ENCODE measurements at places on chromosomes 4 and X.

DNA sequence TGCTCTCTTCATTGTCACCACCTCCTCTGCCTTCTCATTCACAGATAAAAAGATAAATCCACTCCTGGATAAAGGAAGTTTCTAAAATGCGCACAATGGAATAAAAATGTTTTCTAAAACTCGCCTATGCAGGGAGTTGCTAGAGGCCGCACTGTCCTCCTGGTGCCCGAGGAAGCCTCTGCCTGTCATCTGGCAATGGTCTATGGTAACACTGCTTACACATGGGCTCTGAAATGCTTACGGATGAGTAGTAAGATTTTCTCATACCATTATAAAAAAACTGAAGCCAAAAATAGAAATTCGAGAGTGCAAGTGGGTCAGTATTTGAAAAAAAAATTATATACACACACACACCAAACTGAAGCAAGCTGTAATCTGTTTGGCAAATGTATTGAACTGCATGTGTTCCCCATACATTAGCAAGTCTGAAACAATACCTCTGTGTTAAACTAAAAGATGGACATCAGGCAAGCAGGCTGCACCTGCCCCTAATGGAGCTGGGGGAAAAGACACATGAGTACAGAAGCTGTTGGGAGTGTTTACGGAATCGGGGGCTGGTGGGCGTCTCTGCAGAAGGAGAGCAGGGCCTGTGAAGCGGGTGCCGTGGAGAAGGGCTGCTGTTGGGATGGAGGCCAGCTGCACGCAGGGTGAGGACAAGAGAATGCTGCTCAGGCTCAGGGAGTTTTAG is 103.3 kb upstream of the FAT1 start:
- DNase-seq, result no peak

DNA sequence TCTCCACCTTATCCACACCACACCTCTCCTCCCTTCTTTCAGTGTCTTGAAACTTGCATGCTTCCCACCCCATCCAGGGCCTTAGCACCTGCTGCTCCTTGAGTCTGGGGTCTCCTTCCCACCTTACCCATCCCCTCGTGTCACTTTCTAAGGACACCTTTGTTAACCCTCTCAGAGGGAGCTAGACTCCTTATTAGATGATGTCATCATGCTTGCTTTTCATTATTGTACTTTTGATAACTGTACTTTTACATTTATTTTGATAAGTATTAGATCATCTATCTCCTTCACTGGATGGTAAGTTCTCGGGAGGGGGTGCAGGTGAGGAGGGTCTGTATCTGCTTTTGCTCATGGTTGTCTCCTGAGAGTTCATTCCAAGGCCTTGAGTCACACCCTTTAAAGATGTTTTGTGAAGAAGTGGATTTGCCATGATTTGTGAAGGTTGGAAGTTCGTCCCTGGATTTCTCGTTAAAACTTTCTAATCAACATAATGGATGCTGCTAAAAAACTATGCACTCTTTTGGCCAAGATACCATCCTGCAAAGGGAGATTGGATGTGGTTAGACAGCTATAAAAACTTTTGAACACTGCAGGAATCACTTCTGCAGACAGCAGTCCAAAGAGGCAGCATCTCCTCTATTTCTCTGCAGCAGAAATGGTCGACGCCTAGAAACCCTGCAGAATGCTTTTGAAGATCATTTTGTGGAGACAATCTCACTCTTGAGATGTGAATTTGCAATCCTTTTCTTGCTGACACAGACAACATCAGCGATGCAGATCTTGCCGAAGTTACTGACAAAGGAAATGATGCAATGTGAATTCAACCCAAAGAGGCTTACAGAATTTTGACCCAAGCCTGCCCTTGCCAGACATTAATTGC is 69.6 kb downstream of the ENPP6 start:
- DNase-seq, result peak; percentile 13

- DNase-seq, result no peak
Observed at GRCh38 chr4:47661741-47662140, 176.1 kb downstream of the CORIN start.

- no peak for DNase-seq
Observed at GRCh38 chrX:79368441-79368840, 1.3 kb upstream of the ITM2A start.

DNA sequence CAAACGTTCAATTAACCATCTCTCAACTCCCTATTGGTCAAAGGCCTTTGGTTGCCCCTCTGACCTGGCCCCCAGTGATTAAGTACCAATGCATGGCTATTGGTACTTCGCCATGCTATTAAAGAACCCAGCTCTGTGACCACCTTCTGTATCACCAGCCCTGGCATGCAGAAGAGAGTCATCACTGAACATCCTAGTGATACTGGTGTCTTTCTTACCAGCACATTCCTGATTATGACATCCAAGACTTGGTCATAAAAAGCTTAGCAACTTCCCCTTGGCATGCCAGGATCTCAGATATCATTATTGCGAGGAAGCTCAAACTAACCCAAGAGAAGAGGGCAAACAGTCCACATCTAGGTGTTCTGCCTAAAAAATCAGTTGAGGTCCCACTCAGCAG is 122.3 kb upstream of the OTUD4 start:
- no peak for DNase-seq

GRCh38 chrX:13059637-13060499 is 15.4 kb upstream of the FAM9C start:
- no peak for DNase-seq

GRCh38 chr4:162475246-162475645 is 311.4 kb upstream of the FSTL5 start:
- no peak for DNase-seq

- peak; percentile 30 for DNase-seq
Observed at GRCh38 chr4:185255868-185256267, 46.5 kb downstream of the SNX25 start.

- no peak for DNase-seq
Observed at GRCh38 chr4:13920901-13921300, 293.4 kb upstream of the BOD1L1 start.

DNA sequence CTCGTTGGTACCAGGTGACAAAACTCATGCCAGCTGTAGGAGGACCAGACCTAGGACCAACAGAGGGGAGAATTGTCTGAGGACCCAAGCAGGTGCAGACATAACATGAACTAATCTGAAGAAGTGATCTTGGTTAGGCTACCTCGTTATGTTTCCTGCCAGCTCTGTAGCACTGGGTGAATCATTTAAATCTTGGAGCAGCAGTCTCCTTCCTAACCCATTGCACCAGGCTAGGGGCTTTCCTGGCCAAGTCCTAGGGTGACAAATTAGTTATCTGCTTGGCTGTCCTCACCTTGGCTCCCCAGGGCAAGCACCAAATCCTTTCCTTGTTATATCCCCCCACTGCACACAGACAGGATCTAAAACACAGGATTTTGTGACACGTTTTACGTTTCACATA is 87.8 kb downstream of the WWC2 start:
- DNase-seq, result no peak

DNA sequence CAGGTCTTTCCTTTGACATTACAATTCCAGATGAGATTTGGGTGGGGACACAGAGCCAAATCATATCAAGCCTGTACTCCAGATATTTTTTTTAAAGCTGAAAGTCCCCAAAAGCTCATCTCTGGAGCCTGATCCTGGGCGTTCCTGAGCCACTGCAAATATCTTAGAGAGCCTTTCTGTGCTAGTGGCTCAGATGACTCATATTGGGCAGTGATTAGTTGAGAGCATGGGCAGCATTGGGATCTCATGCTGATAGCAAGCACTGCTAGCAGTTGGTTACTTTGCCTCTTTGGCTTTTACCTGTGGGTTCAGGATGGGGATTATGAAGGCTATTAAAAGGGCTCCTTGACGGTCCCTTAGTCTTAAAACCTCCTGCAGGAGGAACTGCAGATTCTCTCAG is 51.4 kb upstream of the SCRG1 start:
- DNase-seq, result no peak

DNA sequence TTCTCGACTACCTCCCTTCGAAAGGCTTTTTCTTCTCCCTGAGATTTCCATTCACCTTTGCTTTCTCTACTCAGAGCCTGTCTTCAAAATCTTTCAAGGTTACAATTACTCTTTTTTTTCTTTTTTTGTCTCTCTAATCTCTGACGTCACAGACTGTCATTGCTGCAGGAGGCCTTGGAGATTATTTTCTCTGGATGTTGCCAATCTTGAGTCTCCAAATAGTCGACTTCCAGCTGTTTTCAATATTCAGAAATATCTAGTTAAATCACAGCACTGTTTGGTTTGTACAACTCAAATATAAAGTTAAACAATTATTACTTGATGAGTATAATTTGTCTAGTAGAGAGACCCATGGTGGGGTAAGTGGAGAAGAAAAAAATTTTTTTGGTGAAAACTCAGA is 359.0 kb upstream of the BOD1L1 start:
- DNase-seq, result no peak

DNA sequence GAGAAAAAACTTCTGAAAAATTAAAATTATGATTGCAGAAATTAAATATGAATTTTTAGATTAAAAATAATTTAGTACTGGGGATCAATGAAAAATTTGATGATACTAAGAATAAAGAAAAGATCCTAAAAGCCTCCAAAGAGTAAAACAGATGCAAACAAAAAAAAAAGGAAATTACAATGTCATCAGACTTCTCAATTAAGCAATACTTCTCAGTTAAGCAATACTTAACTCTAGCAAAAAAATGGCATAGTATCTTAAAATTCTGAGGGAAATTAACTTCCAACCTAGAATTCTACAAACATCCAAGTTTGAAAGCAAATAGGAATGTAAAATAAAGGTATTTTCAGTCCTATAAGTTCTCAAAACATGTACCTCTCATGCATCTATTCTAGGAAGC is 141.2 kb upstream of the INTU start:
- DNase-seq, result no peak

DNA sequence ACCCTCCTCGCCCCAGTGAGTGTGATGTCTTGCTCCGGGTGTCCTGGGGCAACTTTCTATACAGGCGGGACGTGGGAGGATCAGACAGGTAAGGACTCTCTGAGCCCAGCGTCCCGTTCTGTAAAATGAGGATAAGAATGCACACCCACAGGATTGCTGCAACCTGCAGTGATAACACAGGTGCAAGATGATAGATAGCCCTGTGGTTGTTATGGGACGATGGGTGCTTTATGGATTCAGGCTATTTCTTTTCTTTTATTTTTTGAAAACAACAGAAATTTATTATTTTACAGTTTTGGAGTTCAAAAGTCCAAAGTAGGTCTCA is 28.6 kb downstream of the BEX3 start:
- no peak for DNase-seq

DNA sequence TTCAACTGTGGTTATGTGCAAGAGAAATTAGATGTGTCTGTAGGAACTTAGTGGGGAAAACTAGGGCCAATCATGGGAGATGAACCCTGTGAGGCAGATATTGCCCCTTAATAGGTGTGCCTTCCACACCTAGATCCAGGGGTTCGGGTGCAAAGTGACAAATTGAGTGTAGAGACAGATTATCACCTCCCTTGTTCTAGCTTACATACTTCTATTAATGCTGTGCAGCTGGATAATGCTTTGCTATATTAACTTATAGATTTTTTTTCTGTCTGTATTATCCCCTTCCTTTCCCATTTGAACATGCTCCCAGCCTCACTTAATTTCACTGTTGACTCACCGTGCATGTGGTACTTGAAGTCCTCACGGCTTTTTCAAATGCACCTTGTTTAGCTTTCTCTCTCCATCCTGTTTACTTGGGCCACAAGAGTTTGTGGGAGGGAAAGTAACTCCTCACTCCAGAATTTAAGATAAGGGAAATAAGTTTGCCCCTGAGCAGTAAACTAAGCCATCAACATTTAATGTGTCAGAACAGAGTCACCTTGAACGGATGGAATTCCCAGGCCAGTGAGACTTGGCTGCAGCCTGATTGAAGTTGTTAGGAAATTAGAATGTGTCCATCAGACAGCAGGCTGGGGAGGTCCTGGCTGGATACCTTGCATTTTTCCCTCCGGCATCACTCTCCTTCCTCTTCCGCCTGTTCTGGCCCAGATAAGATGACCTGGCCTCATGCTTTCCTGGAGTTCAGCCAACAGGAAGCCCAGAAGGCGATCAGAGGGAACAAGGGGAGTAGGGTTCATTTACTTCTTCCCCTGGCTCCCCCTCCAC is 478.4 kb downstream of the BCOR start:
- DNase-seq, result no peak

- no peak for DNase-seq
Observed at GRCh38 chr4:40962551-40963180, 212.9 kb downstream of the NSUN7 start.

Data from activated CD4-positive, alpha-beta T cell treated with anti-CD3 and anti-CD28 coated beads, Interleukin-10, Interleukin-2, amounts not matched to agents 100 ng/mL and 50 ng/mL, durations not matched to agents 16 hours and 8 hours (primary cell).